ENCODE measurements at places on chromosomes 1 and 21.

GRCh38 chr1:187714470-187714869, 885.7 kb downstream of the PLA2G4A start:
- H3K27me3 ChIP-seq = no peaks in the 10 kb centered on the region
- no peak overlapping the region for H3K4me3 ChIP-seq
- no peaks in the 10 kb centered on the region for H3K4me1 ChIP-seq
- H3K27ac ChIP-seq = no peak overlapping the region
- no peak for DNase-seq

GRCh38 chr1:226424221-226425003, 16.5 kb upstream of the PARP1 start:
- H3K4me1 ChIP-seq = peaks cover 4% of the 10 kb centered on the region
- no peaks in the 10 kb centered on the region for H3K36me3 ChIP-seq
- no peak overlapping the region for H3K27ac ChIP-seq
- peaks cover 3% of the 10 kb centered on the region for H3K27me3 ChIP-seq
- no peak for DNase-seq
- no peak overlapping the region for H3K4me3 ChIP-seq

- no peaks in the 10 kb centered on the region for H3K27me3 ChIP-seq
- H3K4me1 ChIP-seq = no peaks in the 10 kb centered on the region
- no peak overlapping the region for H3K4me3 ChIP-seq
- no peak for DNase-seq
- no peaks in the 10 kb centered on the region for H3K36me3 ChIP-seq
These were observed 311.0 kb downstream of the HLX start for GRCh38 chr1:221190249-221190648.

DNA sequence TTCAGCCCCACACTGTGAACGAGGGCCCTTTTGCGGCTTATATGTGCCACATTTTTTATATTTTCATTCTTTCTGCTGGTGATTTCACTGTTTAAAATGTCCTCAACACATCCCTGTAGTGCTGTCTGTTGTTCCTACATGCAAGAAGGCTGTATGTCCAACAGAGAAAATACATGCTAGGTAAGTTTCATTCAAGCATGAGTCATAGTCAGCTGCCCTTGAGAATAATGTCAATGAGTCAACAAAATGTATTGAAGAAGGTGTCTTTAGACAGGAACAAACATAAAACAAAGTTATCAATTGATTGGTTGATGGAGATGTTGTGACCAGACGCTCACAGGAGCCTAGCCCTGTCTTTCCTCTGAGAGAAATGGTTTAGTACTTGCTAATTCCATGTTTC, 553.4 kb downstream of the PLPP3 start:
- no peak for DNase-seq
- H3K4me3 ChIP-seq = no peak overlapping the region
- H3K4me1 ChIP-seq = no peaks in the 10 kb centered on the region
- H3K27ac ChIP-seq = no peak overlapping the region

- no peak overlapping the region for H3K4me3 ChIP-seq
- H3K36me3 ChIP-seq = no peaks in the 10 kb centered on the region
- no peaks in the 10 kb centered on the region for H3K27me3 ChIP-seq
- H3K27ac ChIP-seq = no peak overlapping the region
- DNase-seq = no peak
These were observed 21.7 kb downstream of the LRP8 start for GRCh38 chr1:53306168-53306567.

- H3K27ac ChIP-seq = no peak overlapping the region
- no peak for DNase-seq
- peaks cover 4% of the 10 kb centered on the region for H3K36me3 ChIP-seq
- no peaks in the 10 kb centered on the region for H3K4me1 ChIP-seq
- no peak overlapping the region for H3K4me3 ChIP-seq
These were observed 190.4 kb upstream of the TNR start for GRCh38 chr1:175933801-175934200.

DNA sequence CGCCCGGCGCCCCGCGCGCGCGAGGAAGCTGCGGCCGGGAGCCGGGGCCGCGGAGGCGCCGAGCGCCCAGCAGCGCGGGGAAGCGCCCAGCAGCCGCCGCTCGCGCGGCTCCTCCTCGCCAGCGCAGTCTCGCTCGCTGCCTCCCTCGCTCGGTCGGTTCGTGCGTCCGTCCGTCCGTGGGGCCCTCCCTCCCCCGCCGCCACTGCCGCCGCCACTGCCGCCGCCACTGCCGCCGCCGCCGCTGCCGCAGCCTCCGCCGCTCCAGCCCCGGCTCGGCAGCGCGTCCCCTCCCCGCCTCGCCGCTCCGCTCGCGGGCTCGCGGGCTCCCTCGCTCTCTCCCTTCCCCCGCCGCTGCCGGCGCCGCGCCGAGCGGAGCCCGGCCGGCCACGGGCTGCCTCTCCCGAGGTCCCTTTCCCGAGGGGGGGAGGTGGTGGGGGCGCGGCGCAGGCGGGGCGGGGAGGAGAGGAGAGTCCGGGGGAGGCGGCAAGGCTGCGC, at the start of gene KCND3:
TSS of gene KCND3 (minus strand) at position 138 of the 495 bp plus-strand sequence.
- peak within 1 kb of the TSS; percentile 34 for H3K27ac ChIP-seq
- peak within 1 kb of the TSS; percentile 80 for H3K4me3 ChIP-seq
- H3K4me1 ChIP-seq = peaks cover 32% of the 10 kb centered on the region
- DNase-seq = no peak
